ENCODE measurements at places on chromosomes 2 and 18.

GRCh38 chr2:165163761-165164160, 40.1 kb downstream of the SCN3A start:
- DNase-seq, result no peak

DNA sequence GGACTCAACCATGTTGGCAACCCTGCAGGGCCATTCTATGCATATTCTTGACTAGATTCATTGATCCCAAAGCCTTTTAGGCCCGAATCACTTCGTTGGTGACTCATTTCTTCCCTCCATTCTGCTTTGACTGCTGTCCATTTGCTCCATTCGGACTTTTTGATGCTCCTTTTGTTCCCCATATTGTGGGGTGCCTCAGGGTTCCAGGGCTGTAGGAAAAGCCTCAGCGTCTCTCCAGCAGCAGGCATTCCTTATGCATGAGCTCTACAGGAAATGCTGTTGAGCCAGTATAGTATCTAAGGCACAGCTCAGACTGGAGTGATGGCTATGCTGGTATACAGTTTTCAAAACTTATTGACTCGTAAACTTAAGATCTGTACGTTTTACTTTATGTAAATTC, 292.6 kb downstream of the PRKCE start:
- DNase-seq, result no peak

DNA sequence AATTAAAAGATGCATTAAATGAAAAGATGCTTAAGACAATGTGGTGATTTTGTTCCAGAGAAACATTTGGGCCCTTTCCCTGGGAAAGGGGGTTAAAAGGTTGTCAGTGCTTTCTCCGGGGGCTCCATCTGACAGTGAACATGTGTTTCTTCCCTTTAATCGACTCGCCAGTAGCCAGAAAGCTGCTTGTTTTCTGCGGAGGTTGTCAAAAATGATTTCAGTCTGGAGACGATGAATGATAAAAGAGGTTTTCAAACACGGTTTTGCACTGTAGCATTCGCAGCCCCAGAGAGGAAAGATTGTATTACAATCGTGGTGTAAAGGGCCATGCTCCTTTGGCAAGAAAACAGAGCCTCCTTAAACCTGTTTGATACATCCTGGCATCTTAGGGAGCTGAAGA, 111.5 kb upstream of the MEIS1 start:
- no peak for DNase-seq

- no peak for DNase-seq
Observed at GRCh38 chr18:48662011-48662661, 123.3 kb downstream of the CTIF start.

- DNase-seq, result no peak
Observed at GRCh38 chr2:191543708-191544107, 134.2 kb upstream of the NABP1 start.

GRCh38 chr18:23986600-23987359, 27.8 kb upstream of the TTC39C start:
- no peak for DNase-seq

GRCh38 chr2:70691497-70692140, 76.4 kb downstream of the ADD2 start:
- DNase-seq, result no peak

GRCh38 chr2:73032702-73033097, 38.8 kb downstream of the SFXN5 start:
- no peak for DNase-seq

DNA sequence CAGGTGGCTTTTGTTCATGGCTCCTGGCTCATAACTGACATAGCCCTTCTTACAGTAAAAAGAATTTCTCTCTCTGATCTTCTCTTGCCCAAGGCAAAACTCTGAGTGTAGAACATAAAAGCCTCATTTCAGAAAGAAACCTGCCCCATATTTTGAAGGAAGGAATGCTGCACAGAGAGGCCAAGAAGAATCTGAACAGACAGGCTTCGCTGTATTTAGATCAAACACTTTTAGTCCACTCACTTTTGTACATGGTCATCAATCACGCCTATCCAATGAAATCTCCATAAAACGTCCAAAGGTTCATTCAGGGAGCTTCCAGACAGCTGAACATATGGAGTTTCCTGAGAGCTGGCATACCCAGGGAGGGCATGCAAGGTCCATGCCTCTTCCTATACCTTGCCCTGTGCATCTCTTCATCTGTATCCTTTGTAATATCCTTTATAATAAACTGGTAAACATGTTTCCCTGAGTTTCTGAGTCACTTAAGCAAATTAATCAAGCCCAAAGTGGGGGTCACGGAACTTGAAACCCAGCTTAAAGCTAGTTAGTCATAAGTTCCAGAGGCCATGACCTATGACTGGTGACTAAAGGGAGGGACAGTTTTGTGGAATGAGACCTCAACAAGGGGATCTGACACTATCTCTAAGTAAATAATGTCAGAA, 62.5 kb upstream of the TMEM247 start:
- DNase-seq, result no peak

- no peak for DNase-seq
Observed at GRCh38 chr2:215082446-215082845, 56.0 kb downstream of the ABCA12 start.

All from stimulated activated CD4-positive, alpha-beta T cell treated with anti-CD3 and anti-CD28 coated beads, Interleukin-1b, Interleukin-23, amount 100 ng/mL, for 1 hour (primary cell).